ENCODE measurements at places on chromosomes 2 and 18. TPM values are rescaled to one million over a fixed set of nuclear protein-coding genes. Genes with fewer than 3 reads are reported as not detected.

ABI2 gene
- 54.3 TPM for total RNA-seq

DNA sequence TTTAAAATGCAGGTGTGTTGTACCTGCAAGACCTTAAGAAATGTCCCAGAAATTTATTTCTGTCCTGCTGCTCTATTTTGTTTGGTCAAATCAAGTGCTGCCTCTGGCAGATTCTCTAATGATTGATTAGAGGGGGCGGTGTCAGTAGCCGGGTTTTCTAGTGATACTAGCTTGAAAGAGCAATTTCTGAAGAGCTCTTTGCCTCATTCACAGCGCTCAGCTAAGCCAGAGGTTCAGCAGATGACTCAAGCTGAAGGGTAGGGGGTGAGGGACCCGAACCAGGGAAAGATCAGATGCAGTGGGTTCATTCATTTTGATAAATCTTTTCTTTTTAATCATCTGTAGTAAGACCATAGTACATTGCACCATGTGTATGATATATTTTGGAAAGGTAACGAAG is 15.0 kb downstream of the ZBTB7C start:
- no peak for DNase-seq

- DNase-seq, result no peak
These were observed 277.7 kb upstream of the SALL3 start for GRCh38 chr18:78701771-78702396.

- no peak for DNase-seq
These were observed 179.8 kb upstream of the HAAO start for GRCh38 chr2:42971947-42972736.

MAPRE3 gene
- 17.1 TPM for total RNA-seq

REG3G gene
- not detected for total RNA-seq

DNA sequence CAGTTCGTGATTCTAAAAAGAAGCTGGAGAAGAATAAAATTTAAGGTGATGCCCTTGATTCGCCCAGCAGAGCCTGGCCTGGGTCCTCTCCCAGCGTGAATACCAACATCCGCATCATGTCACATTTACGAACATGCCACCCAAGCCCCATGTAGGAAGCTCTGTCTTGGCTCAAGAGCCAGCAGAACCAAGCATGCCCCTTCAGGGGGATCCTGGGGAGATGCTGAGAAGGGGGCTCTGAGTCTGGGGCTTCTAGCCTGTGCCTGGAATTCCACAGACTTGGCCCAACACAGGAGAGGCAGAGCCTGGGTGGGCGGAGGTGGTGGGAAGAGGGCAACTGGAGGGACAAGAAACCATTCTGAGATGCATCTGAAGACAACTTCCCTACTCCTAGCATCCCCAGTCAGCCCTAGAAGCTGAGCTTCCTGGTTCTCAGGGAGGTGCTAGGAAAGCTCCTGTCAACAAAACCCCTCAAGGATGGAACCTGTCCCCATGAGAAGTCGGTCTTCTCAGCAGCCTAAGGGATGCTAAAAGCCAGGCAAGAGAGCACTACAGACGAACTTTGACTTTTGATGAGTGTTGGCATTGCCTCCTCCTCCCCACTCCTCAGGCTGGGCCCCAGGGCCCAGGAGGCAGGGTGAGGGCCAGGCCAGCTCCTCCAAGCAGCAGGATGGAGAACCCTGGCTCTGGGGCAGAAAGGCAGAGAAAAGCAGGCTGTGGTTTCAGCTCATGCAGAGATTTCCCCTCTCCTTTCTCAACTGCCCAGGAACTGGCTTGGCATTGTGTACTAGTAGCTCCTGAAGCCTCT is 57.9 kb downstream of the POLR1A start:
- no peak for DNase-seq

DNA sequence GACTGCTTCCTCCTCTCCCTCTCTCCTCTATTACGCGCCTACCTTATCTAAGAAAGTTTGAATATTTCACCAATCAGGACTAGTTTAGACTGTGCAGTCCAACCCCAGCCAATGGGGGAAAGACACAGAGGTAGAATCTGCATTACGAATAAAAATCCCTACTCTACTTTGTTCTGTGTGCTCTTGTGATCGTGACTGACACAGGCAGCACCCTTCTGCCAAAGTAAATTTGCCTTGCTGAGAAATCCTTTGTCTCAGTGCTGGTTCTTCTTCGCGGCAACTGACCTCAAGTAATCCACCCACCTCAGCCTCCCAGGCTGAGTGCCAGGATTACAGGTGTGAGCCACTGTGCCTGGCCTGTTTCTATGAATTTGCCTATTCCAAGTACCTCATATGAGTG is 8.6 kb upstream of the CDCA7 start:
- no peak for DNase-seq

FAM110C gene
- 21.1 TPM for total RNA-seq

DNA sequence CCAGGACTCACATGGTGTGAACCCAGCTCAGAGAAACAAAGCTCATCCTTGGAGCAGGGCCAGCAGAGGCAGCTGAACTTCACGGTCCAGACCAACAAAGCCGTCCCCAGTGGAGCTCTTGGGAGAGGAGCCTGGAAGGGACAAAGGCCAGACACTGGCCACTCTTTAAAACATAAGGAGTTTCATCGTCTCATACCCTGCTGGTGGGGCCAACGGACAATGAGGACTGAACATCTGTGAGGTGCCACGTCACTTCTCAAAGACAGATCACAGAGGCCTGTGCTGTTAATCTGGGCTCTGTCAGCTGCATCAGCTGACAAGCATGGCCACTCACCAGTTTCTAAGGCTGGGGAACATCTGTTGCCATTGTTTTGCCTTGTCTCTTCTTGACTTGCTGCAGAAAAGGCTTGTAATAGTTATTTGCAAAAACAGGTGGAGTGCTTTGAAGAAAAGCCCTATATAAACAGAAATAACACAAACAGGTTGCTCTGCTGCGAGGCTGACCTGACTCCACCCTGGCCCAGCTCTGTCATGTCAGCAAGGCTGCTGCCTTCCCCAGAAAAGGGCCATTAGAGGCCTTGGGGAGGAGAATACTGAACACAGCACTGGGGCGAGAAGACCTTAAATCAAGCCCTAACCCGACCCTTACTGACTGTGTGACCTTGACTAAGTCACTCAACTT is 68.1 kb upstream of the DAPL1 start:
- DNase-seq, result no peak

DNA sequence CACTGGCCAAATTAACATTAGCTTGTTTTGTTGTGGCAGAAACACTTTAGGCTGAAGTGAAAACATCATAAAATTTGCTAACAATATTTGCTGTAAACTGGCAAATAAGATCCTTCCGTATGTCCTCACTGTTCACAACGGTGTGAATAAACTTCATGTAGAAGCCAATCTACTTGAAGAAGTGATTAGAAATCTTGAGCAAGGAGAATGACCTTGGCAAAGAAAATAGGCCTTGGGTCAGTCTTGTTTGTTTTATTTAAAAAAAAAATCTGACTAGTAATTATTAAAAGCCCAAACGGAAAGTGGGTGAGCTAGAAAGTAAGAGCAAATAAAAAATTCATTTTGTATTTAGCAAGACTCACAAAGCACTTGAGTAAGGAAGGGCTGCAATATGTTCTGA is 197.0 kb downstream of the CPS1 start:
- no peak for DNase-seq

DNA sequence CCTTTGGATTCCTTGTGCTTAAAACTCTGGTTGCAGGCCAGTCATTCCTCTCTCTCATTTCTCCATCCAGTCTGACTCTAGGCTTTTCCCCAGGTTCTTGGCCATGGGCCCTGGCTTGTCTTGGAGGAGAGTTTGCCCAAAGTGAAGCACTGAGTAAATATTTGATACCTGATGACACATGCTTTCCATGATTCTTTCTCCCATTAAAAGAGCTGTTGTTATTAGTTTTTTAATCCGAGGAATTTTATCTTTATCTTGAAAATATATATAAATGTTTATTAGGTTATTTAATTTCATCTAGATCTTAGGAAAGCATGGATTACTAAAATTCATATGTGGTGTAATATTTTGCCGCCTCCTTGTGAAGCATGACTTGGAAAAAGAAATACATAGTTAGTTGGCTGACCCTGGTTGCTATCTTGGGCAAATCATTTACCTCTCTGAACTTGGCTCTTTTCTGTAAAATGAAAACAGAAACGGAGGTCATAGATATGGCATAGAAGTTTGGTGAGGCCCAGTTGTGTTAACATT is 650.1 kb downstream of the SLC4A3 start:
- peak; percentile 73 for DNase-seq

- peak; percentile 63 for DNase-seq
These were observed 138.3 kb downstream of the FMNL2 start for GRCh38 chr2:152473151-152473857.

DNA sequence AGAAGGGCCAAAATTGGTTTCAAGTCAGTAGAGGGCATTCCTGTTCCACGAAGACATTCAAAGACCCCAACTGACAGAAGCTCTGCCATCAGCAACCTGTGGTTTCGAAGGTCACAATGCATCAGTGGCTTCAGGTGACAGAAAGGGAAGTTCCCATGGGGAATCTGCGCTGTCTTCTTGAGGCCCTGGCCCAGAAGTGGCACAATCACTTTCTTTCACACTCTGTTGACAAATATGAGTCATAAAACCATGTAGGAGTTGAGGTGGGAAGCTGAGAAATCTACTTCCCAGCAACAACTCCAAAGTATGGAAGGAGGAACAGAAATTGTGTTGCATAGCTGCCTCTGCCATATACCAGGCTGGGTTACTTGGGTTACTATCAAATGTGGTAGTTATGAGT is 621.1 kb upstream of the FANCL start:
- DNase-seq, result no peak

IL36G gene
- not detected for total RNA-seq

DHRS9 gene
- not detected for total RNA-seq

DNA sequence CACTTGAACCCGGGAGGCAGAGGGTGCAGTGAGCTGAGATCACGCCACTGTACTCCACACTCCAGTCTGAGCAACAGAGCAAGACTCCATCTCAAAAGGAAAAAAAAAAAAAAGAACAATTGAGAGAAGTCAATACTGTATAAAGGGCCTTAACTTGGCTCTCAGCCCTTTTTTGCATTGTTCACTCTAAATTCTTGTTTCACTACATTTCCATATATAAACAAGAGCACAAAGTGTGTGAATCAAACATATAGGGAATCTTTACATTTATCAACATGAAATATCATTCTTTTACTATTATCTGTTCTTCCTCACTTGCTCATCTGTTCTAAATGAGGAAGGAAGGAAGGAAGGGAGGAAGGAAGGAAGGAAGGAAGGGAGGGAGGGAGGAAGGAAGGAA is 90.8 kb downstream of the AP1S3 start:
- DNase-seq, result no peak

DNA sequence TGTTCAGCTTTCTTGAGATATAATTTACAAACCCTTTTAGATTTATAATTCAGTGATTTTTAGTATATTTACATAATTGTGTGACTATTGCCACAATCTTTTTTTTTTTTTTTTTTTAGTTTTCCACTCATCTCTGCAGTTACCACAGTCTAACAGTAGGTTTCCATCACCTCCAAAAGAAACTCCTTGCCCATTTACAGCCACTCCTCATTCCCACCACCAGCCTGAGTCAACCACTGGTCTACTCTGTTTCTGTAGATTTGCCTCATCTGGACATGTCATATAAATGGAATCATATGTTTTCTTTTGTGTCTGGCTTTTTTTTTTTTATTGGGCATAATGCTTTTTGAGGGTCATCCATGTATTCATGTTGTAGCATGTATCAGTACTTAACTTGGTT is 16.1 kb downstream of the MTX2 start:
- no peak for DNase-seq

GRCh38 chr2:52220393-52220792 is 1188.5 kb upstream of the NRXN1 start:
- no peak for DNase-seq

DNA sequence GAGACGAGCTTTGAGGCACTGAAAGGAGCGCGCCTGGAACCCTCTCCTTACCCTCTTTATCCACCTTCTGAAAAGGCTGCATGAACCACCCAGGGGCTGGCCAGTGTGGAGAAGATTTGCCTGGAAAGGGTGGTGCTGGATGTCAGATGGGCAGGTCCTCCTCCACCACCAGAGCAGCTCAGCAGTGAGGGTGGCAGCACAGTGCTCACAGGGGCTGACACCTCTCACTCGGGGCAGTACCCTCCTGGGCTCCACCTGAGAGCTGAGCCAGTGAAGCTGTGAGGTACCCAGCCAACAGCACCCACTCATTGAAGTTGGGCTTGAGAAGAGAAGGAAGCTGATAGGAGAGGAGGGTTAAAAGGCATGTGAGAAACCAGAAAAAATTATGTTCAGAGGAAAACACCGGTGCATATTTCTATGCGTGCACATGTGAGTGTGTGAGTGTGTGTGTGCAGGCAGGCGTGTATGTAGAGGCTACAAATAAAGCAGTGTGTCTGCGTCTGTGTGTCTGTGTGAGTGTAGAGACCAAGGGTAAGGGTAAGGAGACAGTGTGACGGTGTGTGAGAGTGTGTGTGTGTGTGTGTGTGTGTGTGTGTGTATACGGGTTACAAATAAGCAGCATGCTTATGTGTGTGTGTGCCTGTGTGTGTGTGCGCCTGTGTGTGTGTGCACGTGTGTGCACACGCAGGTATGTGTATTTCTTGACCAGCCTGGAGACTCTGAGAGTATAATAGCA is 40.7 kb downstream of the TEX44 start:
- DNase-seq, result no peak

SERPINB13 gene
- not detected for total RNA-seq

EPC2 gene
- 15.8 TPM for total RNA-seq

ITGA6 gene
- 213 TPM for total RNA-seq

SIX3 gene
- total RNA-seq, result 1.4 TPM

- no peak for DNase-seq
These were observed 73.9 kb upstream of the TAF1B start for GRCh38 chr2:9769171-9770005.

DNA sequence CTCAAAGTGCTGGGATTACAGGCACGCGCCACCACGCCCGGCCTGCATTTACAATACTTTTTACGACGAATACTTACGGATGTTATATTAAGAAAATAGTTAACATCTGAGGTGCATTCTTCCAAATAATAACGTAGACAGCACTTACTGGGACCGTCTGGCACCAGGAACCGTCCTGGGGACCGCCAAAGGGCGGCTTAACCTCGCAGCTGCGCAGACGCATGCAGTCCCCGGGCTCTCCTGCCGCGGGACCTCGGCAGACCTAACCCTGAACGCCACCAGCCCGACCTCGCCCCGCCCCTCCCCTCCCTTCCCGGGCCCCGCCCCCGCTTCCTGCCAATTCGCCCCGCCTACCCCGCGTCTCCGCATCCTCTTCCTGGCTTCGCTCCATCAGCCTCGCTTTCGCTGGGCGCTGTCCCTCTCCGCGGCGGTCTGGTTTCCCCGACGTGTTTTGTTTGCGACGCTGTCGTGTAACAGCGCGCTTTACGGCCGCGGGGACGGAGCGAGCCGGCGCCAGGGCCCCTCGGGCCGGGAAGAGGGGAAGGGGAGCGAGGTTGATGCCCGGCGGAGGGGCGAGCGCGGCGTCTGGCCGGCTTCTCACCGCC is at the start of gene CNOT11:
Gene CNOT11, plus strand, starts transcription at position 479 of the 605 bp plus-strand sequence. Its CDS starts 79 bp downstream, at position 558.
- DNase-seq, result peak; percentile 91

GRCh38 chr2:182890305-182890704 is 23.9 kb upstream of the FRZB start:
- no peak for DNase-seq

HRH4 gene
- total RNA-seq, result 0.18 TPM

- no peak for DNase-seq
These were observed 14.4 kb downstream of the DDX18 start for GRCh38 chr2:117828870-117829269.

- DNase-seq, result no peak
These were observed 263.1 kb downstream of the TNS1 start for GRCh38 chr2:217739741-217740140.

DUSP19 gene
- total RNA-seq, result 6.2 TPM

AGAP1 gene
- 91.4 TPM for total RNA-seq

RGPD3 gene
- total RNA-seq, result not detected

IL36A gene
- not detected for total RNA-seq
